Adipocyte (in vitro differentiated cells): ENCODE measurements at places on chromosomes 6 and 20.

GRCh38 chr6:18792866-18793265 is 405.7 kb downstream of the RNF144B start:
- DNase-seq = no peak

DNA sequence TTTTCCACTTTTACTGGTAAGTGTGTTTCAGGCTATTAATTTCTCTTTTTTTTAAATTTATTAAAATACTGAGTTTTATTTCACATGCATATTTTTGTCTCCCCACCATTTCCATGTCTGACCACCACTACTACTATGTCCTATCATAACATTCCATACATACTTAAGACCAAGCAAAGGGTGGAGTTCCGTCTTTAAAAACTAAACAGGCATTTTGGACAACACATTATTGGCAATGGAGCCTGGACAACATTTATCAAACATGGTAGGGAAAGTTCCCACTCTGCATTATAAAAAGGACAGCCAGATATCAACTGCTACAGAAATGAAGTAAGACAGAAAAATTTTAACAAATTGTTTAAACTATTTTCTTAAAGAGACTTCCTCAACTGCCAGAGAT is 91.9 kb downstream of the LMBRD1 start:
- no peak for DNase-seq

DNA sequence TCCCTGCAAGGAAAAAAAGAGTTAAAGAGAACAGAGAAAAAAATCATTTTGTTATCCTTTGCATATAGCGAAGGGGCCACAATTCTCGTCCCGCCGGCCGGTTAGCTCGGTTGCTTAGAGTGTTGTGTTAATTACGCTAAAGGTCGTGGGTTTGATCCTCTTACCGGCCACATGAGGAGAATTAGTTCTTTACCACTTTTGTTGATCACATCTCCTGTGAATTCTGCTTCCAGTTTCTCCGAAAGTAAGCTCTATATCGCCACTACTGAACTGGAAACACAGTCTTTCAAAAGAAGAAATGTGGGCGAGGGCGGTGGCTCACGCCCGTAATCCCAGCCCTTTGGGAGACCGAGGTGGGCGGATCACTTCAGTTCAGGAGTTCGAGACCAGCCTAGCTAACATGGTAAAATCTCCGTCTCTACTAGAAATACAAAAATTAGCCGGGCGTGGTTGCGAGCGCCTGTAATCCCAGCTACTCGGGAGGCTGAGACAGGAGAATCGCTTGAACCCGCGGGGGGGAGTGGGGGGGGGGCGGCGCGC is 13.4 kb downstream of the PRSS16 start:
- DNase-seq = peak; percentile 5

DNA sequence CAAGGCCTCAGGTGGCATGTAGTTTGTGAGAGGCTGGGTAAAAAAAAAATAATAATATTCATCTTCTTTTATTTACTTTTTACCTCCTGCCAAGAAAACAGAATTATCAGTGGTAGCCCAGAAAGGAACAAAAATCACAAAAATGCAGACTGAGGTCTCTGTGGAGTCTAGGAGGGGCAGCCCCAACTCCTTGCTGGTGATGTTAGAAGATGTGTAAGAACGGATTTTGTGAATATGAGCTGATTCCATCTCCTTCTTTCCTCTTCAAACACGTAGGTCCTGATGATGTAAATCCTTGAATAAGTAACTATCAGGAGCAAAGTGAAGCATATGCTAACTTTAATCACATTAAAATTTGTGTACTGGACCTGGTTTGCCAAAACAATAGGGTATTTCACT is 226.8 kb downstream of the EYA4 start:
- DNase-seq = no peak

DNA sequence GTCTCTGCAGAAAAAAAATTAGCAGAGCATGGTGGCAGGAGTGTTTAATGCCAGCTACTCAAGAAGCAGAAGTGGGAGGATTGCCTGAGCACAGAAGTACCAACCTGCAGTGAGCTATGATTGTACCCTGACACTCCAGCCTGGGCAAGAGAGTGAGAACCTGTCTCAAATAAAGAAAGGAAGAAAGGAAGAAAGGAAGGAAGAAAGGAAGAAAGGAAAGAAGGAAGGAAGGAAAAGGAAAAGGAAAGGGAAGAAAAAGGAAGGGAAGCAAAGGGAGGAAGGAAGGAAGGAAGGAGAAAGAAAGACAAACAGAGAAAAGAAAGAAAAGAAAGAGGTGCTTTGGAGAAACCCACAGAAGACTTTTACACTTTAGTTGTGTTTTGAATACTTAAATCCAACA is 12.8 kb upstream of the PDCD2 start:
- no peak for DNase-seq

DNA sequence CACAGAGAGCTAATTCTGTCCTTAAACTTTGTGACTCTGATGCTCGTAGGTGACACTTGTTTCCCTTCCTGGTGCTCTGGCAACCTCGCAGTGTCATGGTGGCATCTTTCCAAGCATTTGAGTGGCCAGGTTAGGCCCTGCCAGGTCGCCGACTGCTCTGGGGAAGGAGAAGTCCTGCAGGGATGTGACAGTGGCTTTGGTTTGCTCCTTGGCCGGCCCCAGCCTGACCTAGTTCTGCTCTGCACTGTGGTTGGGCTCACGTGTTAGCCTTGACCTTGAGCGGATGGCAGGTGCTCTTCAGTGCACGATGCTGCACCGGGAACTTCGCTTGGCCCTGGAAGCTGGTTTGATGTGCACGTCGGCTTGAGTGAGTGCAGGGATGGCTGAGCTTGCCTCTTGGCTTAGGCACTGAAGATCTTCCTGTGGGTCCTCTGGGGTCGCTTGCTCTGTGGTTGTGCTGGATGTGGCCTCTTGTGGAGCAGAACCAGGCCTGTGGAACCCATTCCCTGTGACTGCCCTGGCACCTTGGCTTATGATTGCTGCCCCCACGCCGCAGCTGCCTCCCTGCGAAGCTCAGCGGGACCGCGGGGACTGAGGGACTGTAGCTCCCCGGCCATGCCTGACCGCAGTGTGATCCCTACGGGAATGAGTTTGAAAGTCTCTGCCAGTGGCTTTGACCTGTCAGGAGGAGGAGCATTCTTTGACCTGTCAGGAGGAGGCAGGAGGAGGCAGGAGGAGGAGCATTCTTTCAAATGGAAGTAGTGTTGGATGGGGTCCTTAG is 8.7 kb downstream of the OSBPL2 start:
- DNase-seq = no peak

DNA sequence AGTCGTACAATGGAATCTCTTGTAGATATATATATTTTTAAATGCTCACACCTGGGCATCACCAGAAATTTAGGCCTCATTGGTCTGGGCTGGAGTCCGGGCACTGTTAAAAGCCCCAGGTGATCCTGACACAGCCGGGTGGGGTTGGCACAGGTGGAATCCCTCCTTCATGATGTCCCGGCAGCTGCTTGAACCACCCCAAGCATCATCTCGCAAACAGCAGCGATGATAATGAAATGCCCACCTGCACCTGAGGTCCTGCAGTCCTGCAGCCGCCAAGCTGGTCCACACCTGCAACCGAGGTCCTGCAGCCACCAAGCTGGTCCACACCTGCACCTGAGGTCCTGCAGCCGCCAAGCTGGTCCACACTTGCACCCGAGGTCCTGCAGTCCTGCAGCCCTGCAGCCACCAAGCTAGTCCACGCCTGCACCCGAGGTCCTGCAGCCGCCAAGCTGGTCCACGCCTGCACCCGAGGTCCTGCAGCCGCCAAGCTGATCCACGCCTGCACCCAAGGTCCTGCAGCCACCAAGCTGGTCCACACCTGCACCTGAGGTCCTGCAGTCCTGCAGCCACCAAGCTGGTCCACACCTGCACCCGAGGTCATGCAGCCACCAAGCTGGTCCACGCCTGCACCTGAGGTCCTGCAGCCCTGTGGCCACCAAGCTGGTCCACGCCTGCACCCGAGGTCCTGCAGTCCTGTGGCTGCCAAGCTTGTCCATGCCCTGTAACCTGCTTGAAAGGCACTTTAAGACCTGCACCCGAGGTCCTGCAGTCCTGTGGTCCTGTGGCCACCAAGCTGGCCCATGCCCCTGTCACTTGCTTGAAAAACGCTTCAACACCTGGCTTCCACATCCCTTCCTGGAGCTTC is 261.2 kb downstream of the DLL1 start:
- DNase-seq = no peak

DNA sequence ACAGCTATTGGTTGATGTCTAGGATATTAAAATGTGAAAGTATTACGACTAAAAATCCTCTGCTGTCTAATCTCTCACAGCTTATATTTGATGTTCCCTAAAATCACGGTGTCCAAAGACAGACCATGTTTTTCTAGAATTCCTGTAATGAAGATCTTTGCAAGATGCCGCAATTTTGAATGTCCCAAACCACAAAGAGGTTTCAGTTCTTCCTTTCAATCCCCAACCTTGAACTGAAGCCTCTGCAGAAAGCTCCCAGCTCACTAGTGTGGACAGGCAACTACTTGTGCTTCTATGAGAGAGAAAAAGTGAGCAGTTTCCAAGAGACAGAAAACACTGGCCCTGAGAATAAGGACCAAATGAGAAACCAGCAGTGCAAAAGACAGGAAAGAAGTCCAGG is 370.1 kb downstream of the FOXA2 start:
- DNase-seq = no peak

GRCh38 chr6:31776989-31777666 is at the start of gene VWA7:
VWA7 (minus strand) TSS chr6:31777328; CDS start chr6:31776779, 549 bp downstream.
- DNase-seq = peak; percentile 63

DNA sequence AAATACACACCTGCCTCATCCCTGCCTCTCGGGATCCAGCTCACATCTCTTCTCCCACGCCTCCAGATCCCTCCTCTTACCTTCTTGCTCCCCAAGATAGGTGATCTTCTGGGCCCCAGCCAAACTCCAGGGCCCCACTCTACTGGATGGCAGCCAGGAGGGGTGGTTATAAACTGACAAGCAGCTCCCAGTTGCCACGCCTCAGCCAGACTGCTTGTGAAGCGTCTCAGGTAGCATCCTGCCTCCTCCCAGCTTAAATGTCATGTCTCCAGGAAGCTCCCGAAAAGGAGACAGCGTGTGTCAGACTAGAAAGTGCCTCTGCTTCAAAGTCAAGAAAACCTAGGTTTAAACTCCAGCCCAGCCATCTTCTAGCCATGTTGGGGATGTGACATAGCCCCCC is 114.1 kb downstream of the LRFN2 start:
- no peak for DNase-seq

DNA sequence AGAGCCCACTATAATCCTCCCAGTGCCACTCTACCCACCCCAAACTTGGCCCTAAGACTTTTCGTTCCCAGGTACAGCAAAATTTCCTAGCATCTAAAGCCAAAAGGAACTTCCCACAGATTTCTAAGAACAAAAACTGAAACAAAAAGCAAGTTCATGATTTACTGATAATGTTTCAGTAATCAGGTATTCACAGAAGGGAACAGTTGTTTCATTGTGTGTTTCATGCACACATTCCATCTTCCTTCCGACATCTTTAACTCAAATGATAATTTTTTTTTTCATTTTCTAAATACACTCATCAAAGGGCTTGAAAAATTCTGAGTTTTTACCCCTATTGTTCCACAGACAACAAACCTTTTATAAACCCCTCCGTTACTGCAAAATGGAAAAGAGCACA is 6.0 kb upstream of the BTN1A1 start:
- DNase-seq = no peak

GRCh38 chr6:166766769-166767168 is 139.7 kb upstream of the RPS6KA2 start:
- DNase-seq = no peak
